ENCODE measurements at places on chromosomes 11 and 22. TPM values are rescaled to one million over a fixed set of nuclear protein-coding genes. Genes with fewer than 3 reads are reported as not detected.

DNA sequence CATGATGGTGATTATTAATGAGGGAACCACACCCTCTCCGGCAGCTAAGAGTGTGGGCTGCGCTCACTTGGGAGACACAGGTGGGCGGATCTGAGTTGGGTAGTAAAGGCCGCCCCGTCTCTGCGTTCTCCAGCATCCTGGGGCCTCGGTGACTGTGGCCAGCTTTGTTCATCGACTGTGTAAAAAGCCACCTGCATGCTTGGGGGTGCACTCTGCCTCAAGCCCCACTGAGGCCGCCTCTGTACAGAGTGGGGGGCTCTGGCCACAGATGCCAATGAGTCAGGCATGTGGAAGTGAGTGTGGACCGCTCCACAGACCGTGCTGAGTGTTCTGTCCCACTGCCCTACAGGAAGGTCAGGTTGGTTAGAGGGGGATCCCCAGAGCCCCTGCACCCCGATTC is 192.7 kb downstream of the SHANK2 start:
- DNase-seq = no peak

ACTN3 gene
- polyA plus RNA-seq = 0.01 TPM

DNA sequence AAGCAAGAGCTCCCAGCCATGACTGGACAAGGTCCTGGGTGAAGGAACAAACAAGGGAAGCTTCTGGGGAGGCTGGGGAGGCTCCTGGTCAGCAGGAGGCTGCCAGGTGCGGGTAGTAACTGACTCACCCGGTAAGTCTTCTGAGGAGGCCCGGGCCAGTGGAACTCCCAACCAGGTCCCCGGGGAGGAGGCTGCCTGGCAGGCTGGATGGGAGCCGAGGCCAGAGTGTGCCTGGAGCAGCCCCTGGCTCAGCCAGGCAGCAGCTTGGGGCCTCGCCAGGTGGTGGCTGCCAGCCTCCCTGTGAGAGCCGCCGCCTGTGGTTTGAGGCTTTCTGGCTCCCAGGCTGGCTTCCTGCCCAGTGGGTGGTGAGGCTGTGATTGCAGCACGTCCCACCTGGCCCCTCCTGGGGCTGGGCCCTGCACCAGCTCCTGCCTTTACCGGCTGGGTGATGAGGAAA is 46.2 kb downstream of the IGF2 start:
- DNase-seq = peak; percentile 91

- no peak for DNase-seq
Measured at GRCh38 chr22:36016684-36017083, 11.9 kb downstream of the RBFOX2 start.

DNA sequence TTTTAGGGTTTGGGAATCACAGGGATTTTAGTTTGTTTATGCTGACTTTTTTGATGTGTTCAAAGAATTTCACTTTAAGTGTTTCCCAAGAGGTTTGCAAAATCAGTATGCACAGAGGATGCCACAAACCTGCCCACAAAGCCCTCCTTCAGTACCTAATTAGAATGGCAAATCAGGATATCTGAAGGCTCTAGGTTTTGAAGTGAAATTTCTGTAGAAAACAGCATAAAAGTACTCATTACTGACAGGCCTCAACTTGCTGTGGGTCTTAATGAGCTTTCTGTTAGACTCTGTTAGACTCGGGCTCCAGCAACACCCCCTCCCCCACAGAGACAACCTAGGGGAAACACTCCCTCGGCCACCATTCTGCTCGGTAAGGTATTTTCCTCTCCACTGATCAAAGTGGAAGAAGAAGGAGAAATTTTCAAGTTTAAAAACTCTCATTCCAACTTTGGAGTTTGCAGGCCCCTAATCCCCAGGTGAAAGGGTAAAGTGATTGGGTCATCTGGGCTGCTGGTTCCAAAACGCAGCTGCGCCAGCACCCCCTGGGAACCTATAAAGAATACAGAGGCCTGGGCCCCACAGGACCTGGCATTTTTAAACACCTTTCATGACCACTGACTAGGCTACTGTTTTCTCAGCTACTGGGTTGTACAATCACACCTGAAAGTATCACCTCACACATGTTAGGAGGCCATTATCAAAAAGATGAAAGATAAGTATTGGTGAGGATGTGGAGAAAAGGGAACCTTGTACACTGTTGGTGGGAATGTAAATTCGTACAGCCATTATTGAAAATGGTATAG is 67.5 kb downstream of the PLEKHA7 start:
- DNase-seq = no peak

GRCh38 chr11:41201156-41201555 is 258.3 kb downstream of the LRRC4C start:
- DNase-seq = no peak

GRCh38 chr11:35419184-35419829 is at the start of gene SLC1A2:
Gene SLC1A2 (minus strand): TSS chr11:35419558. CDS start chr11:35418966, 592 bp downstream.
- peak; percentile 27 for DNase-seq

- no peak for DNase-seq
Measured at GRCh38 chr11:117176186-117176585, 2.4 kb upstream of the SIDT2 start.

BARX2 gene
- 0.03 TPM for polyA plus RNA-seq

GRCh38 chr22:35703861-35704584 is 13.6 kb upstream of the APOL5 start:
- no peak for DNase-seq

DNA sequence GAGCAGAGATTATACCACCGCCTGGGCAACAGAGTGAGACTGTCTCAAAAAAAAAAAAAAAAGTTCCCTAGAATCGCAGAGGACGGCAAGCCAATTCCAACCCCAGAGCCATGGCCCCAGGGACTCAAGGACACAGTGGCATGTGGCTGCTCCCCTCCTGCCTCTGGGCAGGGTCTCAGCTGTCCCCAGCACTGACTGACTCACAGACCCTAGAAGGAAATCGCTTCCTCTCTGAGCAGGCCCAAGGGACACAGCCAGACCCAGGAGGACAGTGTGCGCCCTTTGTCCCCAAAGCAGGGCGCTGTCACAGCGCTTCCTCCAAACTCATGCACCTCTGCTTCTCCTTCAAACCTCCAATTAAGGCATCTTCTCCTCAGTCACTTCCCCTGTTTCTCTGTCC is 2.3 kb downstream of the PACSIN3 start:
- DNase-seq = peak; percentile 82

DNA sequence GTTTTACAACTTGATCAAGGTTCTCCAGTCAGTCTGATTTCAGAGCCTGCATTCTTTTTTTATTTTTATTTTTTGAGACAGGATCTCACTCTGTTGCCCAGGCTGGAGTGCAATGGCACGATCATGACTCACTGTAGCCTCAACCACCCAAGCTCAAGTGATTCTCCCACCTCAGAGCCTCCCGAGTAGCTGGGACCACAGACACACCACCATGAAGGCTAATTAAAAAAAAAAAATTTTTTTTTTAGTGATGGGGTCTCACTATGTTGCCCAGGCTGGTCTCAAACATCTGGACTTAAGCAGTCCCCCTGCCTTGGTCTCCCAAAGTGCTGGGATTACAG is 117.2 kb upstream of the NAV2 start:
- no peak for DNase-seq

GRCh38 chr22:29732883-29733282 is 13.1 kb downstream of the CABP7 start:
- no peak for DNase-seq

NCF4 gene
- 3.4 TPM for polyA plus RNA-seq

DNA sequence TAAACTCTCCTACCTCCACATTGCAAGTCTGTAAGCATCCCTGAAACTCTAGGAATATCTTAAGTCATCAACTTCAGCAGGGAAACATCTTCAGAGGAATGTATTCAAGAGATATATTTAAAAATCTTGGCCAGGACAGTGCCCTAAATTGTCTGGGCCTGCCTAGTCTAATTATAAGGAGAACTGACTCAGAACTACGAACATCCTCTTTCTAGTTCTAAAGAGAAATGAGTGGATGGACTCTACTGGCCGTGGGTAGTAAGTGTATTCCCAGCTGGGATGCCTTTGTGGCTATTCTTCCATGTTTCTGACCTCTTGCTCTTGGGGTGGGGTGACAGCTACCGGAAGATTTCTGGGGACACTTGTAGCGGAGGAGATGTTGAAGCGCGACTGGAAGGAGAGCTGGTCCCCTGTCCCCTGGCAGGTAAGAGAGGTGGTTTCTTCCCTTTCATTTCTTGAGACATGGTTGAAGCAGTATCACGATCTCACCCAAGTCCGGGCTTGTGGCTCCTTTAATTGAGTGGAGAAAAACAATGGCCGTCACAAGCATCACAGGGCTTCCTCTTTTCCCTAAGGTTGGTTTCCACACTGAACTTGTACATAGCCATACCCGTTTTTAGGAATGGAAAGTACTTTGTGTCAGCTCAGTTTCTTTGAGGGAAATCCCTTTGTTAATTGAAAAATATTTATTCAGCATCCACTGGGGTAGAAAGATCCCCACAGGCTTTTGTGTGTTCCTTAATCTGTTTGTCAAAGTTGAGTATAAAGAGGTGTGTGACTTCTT is 97.7 kb upstream of the SORL1-AS1 start:
- DNase-seq = no peak

GRCh38 chr11:56905936-56906335 is 82.8 kb upstream of the OR5AK2 start:
- DNase-seq = no peak

- peak; percentile 96 for DNase-seq
Measured at GRCh38 chr11:117327567-117328374, at the start of gene CEP164. Gene CEP164 (plus strand): TSS chr11:117327854. CDS start chr11:117338587, 10,733 bp downstream.

ELMOD1 gene
- polyA plus RNA-seq = 0.29 TPM

ARHGAP42 gene
- 6.2 TPM for polyA plus RNA-seq

DNA sequence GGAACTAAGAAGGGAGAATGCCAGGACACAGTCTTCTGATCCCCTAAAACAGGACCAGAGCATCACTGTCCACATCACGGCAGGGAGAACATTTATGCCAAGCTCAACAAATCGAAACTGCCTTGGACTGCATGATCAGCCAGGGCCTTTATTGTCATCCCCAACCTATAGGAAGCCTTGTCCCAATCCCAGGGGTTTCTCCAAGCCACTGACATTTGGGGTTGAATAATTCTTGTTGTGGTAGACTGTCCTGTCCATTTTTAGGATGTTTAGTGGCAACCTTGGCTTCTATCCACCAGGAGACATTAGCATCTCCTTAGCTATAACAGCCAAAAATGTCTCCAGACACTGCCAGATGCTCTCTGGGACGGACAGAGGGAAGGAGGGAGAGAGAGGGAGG is 37.1 kb downstream of the RPL27A start:
- no peak for DNase-seq

OR2AG1 gene
- polyA plus RNA-seq = not detected

GRCh38 chr11:1603629-1604028 is 4.6 kb downstream of the KRTAP5-3 start:
- DNase-seq = no peak

GRCh38 chr11:68538025-68538424 is 77.5 kb downstream of the PPP6R3 start:
- no peak for DNase-seq

DNA sequence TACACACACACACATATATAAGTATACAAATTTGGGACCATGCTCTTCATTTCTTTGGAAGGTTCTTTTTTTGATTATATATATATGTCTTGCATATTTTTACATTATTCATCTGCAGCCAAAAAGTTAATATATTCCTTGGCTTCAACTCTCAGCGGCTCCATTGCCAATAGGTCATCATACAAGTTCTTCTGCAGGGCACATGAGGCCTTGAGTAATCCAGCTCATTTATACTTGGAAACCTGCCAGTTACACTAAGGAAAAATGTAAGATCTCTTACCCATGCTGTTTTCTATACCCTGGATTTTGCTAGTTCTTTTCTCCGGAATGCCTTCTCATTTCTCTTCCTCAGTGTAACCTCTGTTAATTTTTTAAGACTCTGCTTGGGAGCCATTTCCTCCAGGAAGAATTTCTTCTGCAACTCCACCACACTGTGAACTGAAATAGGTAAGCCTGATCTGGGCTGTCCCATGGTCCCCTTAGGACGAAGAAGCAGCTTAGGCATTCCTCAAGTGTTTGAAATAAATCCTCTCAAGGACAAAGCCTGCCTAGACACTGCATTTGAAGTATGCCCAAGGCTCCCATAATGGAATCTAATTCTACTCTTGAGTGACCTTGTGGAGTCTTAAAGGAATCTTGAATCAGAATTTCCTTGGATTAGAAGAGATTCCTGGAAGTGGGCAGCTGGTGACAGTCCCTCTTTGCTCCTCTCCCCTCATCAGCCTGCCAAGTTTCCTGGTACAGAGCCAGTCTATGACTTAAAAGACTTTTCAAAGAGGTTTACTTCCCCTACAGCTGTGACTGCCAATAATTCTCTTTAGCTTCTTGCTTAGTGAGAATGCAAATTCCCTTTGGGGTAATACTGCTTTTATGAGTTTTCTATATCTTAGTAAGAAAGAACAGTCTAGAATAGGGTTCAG is 182.8 kb downstream of the C11orf87 start:
- no peak for DNase-seq

DNA sequence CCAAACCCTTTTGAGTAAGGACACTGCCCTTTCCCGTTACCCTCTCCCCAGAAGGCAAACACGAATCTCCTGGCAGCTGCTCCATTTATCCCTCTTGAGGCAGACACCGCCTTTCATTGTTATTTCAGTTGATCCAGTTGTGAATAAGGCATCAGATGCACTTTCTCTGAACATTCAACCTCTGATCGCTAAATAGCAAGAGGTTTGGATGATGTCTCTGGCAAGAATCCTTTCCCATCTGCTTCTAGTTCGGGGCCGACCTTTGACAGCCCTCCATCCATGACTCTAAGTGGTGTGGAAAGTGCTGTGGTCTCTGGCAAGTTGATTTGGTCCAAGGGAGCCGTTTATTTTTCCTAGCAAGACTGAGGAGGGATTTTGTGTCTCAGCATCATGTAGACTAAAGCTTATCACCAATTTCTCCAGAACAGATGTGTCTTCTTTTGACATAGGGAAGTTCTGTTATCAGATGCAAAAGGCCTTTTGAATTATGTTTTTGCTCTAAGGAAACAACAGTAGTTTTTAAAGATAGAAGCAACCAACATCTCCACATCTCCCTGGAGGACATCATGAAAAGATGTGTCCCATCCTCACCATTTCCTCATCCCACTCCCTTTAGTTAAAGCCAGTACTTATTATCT is 123.6 kb downstream of the CCDC34 start:
- DNase-seq = peak; percentile 53

GRCh38 chr22:35605851-35606481 is 11.2 kb downstream of the MB start:
- DNase-seq = peak; percentile 69

CNTF gene
- 1.0 TPM for polyA plus RNA-seq

MUC5AC gene
- polyA plus RNA-seq = not detected

- no peak for DNase-seq
Measured at GRCh38 chr11:26348776-26349175, 16.8 kb downstream of the ANO3 start.

GRCh38 chr11:87529486-87529885 is 491.8 kb downstream of the TMEM135 start:
- DNase-seq = no peak

DNA sequence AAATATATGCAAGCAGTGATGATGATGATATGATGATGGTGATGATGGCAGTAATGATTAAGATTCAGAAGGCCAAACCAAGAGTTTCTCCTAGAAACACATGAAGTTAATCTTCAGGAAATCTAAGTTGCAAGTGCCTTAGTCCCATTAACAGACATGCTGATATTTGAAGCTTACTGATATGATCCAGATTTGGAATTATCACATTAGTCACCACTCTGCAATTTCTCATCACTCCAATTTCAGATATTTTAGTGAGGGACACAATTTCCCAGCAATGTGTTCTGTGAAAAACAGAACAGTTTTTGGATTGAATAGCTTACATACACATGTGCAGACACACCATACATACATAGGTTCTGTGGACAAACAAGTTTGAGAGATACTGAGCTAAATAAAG is 411.4 kb upstream of the FAT3 start:
- DNase-seq = no peak

Measured in heart left ventricle (tissue), 16 donors.